ENCODE measurements at places on chromosomes 7 and 10.
A peak's percentile ranks its signal among the peaks of the same experiment; 100 is the strongest.

DNA sequence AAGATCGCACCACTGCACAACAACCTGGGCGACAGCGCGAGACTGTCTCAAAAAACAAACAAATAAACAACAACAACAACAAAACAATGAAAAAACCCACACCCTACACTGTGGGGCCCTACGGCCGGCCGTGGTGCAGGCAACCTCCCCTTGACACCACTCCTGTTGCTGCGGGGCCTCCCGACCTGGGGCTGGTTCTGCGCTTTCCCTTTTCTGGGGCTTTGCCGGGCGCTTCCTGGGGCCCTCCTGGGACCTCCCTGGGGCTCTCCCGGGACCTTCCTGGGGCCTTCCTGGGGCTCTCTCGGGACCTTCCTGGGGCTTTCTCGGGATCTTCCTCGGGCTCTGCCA, 46.6 kb downstream of the INSIG1 start:
- DNase-seq: no peak

- no peak for DNase-seq
Observed at GRCh38 chr7:106183952-106184351, 71.8 kb upstream of the SYPL1 start.

DNA sequence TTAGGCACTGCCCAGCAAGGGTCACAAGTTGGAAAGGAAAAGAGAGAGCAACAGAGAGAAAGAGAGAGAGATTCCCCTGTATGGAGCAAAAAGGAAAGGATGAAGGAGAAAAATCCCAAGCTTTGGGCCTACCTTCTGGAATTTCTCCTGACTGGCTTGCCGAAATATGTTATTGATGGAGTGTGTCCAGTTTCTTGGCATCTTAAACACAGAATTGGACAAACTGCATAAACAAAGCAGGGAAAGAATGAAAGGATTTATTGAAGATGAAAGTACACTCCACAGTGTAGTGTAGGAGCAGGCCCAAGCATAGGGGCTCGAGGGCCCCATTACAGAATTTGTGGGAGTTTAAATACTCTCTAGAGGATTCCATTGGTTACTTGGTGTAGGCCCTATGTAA, 627.8 kb upstream of the CNTNAP2 start:
- no peak for DNase-seq

- DNase-seq: no peak
Observed at GRCh38 chr7:30450983-30451497, 27.5 kb downstream of the NOD1 start.

DNA sequence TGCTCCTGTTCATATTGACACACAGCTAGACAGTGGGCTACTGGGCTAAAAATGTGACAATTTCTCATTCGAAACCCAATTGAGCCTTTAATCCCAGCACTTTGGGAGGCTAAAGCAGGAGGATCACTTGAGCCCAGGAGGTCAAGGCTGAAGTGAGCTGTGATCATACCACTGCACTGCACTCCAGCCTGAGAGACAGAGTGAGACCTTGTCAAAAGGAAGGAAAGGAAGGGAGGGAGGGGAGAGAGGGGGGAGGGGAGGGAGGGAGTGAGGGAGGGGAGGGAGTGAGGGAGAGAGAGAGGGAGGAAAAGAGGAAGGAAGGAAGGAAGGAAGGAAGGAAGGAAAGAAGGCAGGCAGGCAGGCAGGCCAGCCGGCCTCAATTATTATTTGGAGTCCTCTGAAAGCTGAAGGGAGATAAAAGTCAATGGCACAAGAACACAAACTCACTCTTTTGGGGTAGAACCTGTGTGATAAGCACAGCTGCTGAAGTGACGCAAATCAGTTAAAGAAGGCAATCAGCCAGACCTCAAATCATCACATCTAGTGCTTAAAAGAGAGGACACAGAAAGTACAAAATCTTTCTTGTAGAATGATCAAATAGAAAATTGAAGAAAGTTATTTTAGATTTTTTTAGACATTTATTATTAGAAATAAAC, 98.1 kb downstream of the CCDC71L start:
- no peak for DNase-seq

DNA sequence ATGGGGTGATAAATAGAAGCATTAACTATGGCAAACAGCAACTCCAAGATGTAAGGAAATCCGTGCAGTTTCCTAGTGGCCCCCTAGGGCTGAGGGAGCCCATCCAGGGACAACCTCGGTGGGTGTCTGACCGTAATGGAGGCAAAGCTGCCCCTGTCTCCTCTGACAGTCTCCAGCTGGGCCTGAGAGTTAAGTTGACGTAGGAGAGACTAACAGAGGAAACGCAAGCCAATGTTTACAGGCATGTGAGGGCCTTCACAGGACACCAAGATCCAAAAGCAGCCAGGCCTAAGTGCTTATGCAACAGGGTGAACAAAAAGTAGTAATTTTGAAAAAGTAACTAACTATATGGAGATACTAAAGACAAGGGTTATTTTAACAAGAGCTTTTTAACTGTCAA, 330.0 kb upstream of the C7orf33 start:
- no peak for DNase-seq

GRCh38 chr7:127589896-127590295, 1.7 kb downstream of the ARF5 start:
- DNase-seq: no peak

- no peak for DNase-seq
Observed at GRCh38 chr7:94451187-94451586, 56.5 kb downstream of the COL1A2 start.

- DNase-seq: peak; percentile 64
Observed at GRCh38 chr7:131219312-131220041, 108.2 kb upstream of the MKLN1 start.

GRCh38 chr7:136956671-136957070, 88.2 kb downstream of the CHRM2 start:
- no peak for DNase-seq

DNA sequence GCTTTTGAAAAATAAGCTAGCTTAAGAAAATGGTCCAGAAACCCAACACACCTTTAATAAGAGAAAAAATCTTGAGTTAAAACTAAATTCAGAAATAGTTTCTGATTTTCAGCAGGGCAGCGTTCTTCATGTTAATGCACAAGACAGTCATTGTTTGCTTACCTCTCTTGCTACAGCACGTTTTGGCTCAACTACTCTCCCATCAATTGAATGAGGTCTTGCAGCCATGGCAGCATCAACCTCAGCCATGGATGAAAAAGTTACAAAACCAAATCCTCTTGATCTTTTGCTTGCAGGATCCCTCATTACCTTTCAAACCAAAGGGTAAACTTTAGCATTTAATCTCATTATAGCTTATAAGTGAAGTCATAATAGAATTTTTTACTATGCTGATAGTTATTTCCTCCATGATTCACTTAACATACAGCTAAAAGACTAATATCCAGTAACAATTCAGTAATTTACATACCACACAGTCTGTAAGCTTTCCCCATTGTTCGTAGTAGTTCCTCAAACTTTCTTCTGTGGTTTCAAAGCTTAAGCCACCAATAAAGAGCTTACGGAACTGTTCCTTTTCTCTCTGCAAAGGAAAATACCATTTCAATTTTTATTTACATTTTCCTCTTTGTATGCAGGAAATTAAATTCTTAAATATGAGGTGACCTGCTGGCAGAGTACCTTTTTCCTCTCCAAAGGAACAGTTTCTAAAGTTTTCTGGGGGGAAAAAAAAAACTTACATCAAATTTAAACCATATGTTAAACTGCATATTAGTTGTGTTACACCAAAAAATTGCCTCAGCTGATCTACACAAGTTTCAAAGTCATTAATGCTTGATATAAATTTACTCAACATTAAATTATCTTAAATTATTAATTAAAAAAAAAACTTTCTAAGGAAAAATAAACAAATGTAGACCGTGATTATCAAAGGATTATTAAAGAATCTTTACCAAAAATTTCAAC, 3.1 kb downstream of the HNRNPA2B1 start:
- DNase-seq: peak; percentile 33
